HepG2 (cell line): ENCODE measurements at places on chromosomes 5 and 9. TPM values are rescaled to one million over a fixed set of nuclear protein-coding genes. Genes with fewer than 3 reads are reported as not detected.

- no peak for DNase-seq
These were observed 181.6 kb downstream of the DAB2IP start for GRCh38 chr9:121833061-121833460.

GRCh38 chr9:123225374-123225813 lies 43.0 kb downstream of the STRBP start:
- peak; percentile 29 for DNase-seq

GRCh38 chr9:127149463-127150390 lies 27.3 kb upstream of the ANGPTL2 start:
- DNase-seq: no peak

GRCh38 chr5:148458036-148458888 lies 74.5 kb downstream of the FBXO38 start:
- DNase-seq: no peak

DNA sequence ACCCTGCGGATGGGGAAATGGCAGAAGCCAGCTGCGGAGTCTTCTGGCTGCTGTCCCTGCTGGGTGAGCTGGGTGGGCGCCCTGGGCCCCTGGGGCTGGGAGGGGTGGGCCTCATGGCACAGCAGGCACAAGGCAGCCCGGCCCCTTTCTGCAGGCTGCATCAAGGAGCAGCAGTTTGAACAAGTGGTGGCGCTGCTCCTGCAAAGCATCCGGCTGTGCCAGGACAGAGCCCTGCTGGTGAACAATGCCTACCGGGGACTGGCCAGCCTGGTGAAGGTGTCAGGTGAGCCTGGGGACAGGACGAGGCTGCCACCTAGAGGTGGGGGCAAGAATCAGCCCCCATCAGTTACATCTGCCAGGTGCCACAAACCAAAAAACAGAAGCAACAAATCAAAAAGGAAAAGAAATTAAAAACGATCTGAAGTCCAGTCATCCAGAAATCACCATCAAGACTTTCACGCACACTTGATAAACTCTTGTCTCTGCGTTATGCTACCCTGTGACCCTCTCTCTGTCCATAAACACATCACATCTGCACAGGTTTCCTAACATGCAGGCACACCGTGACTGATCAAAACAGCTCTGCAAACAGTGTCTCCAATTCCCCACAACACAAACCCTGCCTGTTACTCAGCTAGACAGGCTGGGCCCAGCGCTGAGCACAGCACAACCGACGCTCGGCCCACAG lies 13.9 kb downstream of the REXO4 start:
- peak; percentile 52 for DNase-seq

- DNase-seq: peak; percentile 59
These were observed 66.4 kb downstream of the MACROH2A1 start for GRCh38 chr5:135332519-135333150.

- DNase-seq: no peak
These were observed 208.0 kb upstream of the ANKH start for GRCh38 chr5:15079566-15079965.

DNA sequence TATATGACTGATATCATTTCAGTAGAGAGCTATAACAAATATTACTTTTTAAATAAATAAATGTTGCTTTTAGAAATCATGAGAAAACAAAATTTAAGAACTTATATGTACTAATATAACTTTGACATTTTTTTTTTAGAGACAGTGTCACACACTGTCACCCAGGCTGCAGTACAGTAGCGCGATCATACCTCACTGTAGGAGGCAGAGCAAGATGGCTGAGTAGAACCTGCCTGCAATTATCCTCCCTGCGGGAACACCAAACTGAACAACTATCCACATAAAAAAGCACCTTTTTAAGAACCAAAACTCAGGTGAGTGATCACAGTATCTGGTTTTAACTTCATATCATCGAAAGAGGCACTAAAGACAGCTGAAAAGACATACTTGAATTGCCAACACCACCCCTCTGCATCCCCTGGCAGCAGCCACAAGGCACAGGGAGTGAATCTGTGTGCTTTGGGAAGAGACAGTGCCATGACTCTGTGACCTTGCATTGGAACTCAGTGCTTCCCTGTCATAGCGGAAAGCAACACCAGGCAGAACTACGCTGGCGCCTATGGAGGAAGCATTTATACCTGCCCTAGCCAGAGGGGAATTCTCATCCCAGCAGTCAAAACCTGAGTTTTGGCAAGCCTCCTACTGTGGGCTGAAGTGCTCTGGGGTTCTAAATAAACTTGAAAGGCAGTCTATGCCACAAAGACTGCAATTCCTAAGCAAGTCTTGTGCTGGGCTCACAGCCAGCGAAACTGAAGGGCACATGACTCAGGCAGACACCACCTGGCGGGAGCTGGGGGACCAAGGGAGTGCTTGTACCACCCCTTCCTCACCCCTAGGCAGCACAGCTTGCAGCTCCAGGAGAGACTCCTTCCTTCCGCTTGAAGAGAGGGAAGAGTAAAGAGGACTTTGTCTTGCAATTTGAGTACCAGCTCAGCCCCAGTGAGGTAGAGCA lies 142.7 kb downstream of the FBXL17 start:
- no peak for DNase-seq

GRCh38 chr5:33692980-33693379 lies 198.8 kb downstream of the ADAMTS12 start:
- DNase-seq: no peak

ANXA2R gene
- total RNA-seq: 0.76 and 0.95 TPM in 2 replicates

GRCh38 chr5:132064140-132064539 lies 3.7 kb downstream of the IL3 start:
- DNase-seq: no peak

DNA sequence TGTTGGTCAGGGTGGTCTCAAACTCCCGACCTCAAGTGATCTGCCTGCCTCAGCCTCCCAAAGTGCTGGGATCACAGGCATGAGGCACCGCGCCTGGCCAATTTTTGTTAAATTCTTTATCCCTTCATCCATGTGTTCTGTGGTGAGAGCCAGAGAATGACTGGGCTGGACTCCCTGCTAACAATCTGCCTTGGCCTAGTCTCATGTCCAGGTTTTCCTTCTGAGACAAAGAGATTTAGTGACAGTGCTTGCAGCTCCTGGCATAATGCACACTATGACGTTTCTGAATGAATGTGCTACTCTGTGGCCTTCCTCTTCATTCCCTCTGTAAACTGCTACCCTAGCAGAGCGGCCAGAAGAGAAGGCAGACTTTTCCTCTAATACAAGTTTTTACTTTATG lies 79.3 kb downstream of the FOXD1 start:
- DNase-seq: no peak

PCDHGB7 gene
- 0.07 and 0.18 TPM in 2 replicates for total RNA-seq

SLC35A4 gene
- total RNA-seq: 0.71 and 0.95 TPM in 2 replicates

GRCh38 chr9:87276851-87277261 lies 220.8 kb upstream of the DAPK1 start:
- no peak for DNase-seq

LIFR gene
- total RNA-seq: 20.1 and 25.2 TPM in 2 replicates

- no peak for DNase-seq
These were observed 20.3 kb downstream of the RAI14 start for GRCh38 chr5:34676416-34676815.

GRCh38 chr9:113057193-113057592 lies 669 bp upstream of the ZFP37 start:
- peak; percentile 11 for DNase-seq

DNA sequence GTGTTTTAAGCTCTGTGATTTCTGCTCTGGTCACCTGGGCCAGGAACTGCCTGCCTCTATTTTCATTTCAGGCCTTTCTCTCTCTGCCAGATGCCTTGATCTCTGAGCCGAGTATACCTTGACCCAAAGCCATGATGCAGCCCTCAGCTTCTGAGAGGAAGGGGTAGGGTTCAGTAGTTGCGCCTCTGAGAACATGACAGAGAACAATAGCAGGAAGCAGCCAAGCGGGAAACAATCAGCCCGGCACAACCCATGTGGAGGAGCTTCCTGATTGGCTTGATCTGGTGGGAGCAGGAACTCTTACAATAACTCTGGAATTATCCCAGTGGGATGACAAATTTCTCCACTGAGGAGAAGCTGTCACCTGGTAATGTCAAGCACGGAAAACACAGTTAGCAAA lies 127.4 kb downstream of the PALM2AKAP2 start:
- no peak for DNase-seq

GRCh38 chr9:89642789-89643188 lies 38.0 kb downstream of the GADD45G start:
- no peak for DNase-seq

CTSL gene
- 40.0 and 78.1 TPM in 2 replicates for total RNA-seq

DNA sequence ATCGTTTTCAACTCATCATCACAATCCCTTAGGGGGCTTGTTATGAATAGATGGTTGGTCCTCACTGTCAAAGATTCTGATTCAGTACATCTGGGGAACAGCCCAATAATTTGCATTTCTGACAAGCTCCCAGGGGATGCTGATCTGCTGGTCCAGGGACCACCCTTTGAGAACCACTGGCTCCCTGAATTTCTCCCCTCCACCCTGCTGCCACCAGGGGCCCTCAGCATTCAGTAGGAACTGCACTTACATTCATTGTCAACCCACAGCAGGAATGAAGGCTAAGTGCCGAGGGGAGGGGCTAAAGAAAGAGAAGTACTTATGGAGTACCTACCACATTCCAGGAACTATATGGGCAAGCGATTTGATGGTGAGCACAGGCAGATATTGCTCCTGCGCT lies 85.9 kb downstream of the BOD1 start:
- peak; percentile 16 for DNase-seq

- DNase-seq: no peak
These were observed 195.9 kb downstream of the ARHGAP26 start for GRCh38 chr5:142966121-142966420.

PCDHA1 gene
- total RNA-seq: not detected in 2 replicates

- no peak for DNase-seq
These were observed 123.2 kb downstream of the RMI1 start for GRCh38 chr9:84103651-84104377.

DNA sequence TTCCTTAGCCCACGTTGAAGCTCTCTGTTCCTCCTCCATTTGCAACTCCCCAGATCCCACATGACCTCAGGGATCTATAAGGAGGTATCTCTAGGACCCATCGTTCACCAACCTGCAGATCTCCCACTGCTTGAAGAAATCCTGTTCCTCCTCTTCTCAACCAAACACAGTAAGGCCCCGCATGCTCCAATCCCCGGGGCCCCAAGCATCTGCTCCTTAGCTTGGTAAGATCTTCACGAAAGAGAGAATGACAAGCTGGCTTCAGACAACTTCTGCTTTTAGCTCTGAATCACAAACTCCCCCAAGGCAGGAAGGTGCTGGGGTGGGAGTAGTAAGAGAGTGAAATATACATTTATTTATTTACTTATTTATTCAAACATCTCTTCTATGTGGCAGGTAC lies 33.0 kb upstream of the ARHGAP26 start:
- DNase-seq: no peak

- no peak for DNase-seq
These were observed 43.9 kb downstream of the MAPKAP1 start for GRCh38 chr9:125663127-125663526.

GRCh38 chr5:52262844-52263243 lies 524.9 kb upstream of the ITGA1 start:
- DNase-seq: no peak

GRCh38 chr9:112315331-112316257 lies 17.8 kb downstream of the PTBP3 start:
- DNase-seq: no peak

DNA sequence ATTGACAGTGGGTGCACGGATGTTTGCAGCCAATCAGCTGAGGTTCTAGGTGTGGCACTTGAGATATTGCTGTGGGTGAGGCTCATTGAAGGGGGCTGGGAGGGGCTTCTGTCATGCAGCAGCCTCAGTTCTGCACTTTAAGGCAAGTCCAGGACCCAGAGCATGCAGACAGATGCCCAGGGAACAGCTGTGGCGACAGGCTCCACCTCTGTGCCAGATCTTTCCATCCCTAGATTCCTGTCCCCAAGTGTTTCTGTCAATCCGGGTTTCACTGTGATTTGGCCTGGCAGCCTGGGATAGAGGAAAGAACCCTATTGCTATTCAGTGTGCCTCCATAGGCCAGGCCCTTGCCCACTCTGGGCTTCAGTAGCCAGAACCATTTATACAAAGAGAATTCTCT lies 20.8 kb upstream of the CERCAM start:
- no peak for DNase-seq

DNA sequence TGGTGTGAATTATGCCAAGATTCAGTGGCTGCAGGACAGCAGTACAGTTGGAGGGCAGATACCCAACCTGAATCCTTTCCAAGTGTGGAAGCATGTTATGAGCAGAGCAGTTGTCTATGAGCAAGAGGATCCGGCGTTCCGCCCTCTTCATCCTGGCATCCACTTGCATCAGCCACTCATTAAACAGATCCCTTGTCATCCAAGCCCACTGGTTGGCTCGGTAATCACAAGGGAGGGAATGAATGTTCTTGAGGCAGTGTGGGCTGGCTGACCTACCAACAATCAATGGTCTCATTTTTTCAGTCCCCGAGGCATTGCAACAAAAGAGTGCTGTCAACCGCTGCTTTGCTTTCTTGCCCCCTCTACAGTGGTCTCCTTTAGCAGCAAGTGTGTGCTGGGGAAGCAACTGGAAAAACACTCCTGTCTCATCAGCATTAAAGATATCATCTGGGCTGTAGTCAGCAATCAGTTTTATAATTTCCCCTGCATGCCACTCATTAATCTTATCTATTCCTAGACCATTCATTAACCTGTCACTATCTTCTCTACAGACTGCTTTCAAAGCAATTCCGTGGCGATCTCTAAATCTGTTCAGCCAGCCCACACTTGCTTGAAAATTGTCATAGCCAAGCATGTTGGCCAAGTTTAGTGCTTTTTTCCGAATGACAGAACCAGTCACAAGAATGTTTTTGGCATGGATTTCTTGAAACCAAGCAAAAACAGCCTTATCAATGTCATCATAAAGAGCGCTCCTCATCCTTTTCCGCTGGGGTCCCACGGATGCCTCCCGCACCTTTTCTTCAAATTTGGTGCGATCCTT lies 4.9 kb downstream of the TIGD6 start:
- DNase-seq: no peak

DNA sequence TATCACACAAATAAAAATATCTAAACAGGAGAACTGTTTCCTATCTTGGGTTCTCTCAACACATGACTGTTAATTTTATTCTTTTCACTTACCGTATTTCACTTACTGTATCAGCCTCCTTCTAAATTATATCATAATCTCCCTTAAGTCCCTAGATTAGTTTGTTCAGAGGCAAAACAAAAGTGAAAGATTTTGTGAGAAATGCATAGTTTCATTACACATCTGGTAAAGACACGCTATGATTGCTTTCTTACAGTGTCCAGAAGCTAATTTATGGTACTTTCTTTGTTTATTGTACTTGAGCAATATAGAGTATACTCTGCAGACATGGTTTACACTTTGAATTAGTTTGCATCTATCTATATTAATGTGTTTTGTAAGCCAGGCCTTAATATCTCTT lies 159.7 kb upstream of the TLX3 start:
- no peak for DNase-seq

CCDC152 gene
- total RNA-seq: 0.15 and 0.20 TPM in 2 replicates

ASPN gene
- total RNA-seq: not detected in 2 replicates

GRCh38 chr5:158915216-158915615 lies 184.5 kb downstream of the EBF1 start:
- DNase-seq: no peak

DNA sequence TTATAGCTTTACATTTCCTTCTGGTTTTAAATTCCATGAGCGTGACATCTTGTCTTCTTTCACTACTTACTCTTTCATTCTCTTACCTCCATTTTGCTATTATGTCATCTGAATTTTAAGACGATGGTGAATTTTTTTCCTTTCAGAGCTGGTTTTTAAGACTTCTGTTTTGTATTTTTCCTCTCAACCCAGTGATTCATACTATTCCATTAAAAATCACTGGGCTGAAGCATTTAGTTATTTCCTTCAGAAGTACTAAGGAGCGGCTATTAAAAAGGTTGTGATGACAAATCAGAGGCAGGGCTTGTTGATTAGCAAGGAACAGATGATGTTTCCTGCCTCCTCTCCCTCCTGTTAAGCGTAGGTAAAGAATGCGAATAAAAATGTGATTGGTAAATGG lies 16.5 kb downstream of the AGXT2 start:
- DNase-seq: no peak

- DNase-seq: no peak
These were observed 145.8 kb upstream of the MEF2C start for GRCh38 chr5:89028595-89029285.
